Mesenteric fat pad (tissue), 1 donor: ENCODE measurements at places on chromosomes 7 and 10. TPM values are rescaled to one million over a fixed set of nuclear protein-coding genes. Genes with fewer than 3 reads are reported as not detected.

Gene TMEM236
- total RNA-seq = 3.0 TPM

Gene TES
- total RNA-seq = 30.3 TPM

Gene ZNF783
- 12.2 TPM for total RNA-seq

Gene CXCL12
- 347 TPM for total RNA-seq

Gene ATOH7
- total RNA-seq = not detected
